Activated T-helper 1 cell treated with anti-CD3 and anti-CD28 coated beads, Interleukin-12 subunit alpha, Interleukin-12 subunit beta, Interleukin-2, Interleukin-4 antibody, amounts not matched to agents 30 ng/mL and 10 ng/mL and 1 ng/mL, durations not matched to agents 14 hours and 24 hours and 36 hours (primary cell): ENCODE measurements at places on chromosomes 3 and 15. TPM values are rescaled to one million over a fixed set of nuclear protein-coding genes. Genes with fewer than 3 reads are reported as not detected.
A peak's percentile ranks its signal among the peaks of the same experiment; 100 is the strongest.

DNA sequence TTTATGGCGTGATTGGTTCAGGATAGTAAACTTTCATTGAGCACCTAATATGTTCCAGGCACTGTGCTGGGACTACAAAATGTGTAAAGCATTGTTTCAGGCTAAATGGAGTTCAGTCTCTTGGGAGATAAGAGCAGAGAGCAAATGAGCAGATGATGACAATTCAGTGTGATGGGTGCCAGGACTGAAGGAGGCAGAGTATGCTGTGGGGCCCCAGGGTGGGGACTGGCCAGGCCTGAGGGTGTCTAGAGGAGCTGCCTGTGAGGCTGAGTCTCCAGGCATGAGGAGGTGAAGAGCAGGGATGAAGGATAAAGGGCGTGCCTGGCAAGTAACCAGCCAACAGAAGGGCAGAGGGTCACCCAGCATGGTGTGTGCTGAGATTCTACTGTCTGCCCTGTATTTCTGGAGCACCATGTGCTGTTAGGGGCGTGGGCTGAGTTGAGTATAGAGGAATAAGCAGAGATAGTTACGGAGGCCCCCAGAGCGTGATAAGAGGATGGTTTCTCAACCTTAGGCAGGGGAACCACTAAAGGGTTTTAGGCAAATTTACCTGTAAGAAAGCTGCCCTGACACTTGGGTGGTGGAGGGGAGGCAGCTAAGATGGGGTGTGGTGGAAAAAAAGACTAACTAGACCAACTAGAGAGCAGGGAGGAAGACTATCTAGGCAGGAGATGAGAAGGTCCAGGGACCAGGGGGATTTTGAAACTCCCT lies 38.5 kb downstream of the EPHB1 start:
- no peaks in the 10 kb centered on the region for H3K4me1 ChIP-seq
- H3K36me3 ChIP-seq: no peaks in the 10 kb centered on the region
- DNase-seq: no peak
- peaks cover 14% of the 10 kb centered on the region for H3K27me3 ChIP-seq
- H3K4me3 ChIP-seq: no peak overlapping the region

GRCh38 chr3:67288466-67289106 lies 290.5 kb downstream of the KBTBD8 start:
- no peaks in the 10 kb centered on the region for H3K36me3 ChIP-seq
- no peak for DNase-seq
- no peaks in the 10 kb centered on the region for H3K4me1 ChIP-seq
- no peaks in the 10 kb centered on the region for H3K27me3 ChIP-seq

DNA sequence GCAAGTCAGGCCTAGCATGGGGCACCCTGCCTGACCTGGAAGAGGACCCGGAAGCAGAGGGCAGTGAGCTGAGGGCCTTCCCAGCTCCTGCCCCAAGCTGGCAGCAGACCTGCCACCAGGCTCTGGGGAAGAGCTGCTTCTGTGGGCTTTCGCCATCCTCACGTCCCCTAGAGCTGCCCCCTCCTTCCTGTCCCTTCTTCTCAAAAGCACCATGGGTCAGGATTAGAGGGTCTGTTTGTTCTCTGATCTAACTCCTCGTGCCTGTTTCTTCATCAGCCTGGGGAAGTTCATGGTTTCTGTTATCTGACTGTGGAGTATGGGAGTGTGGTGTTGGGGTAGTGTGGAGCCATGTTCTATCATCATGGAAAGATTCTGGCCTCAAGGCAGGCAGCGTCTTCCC lies 58.4 kb upstream of the POLG start:
- H3K27me3 ChIP-seq: peaks cover 37% of the 10 kb centered on the region
- no peaks in the 10 kb centered on the region for H3K36me3 ChIP-seq
- no peak for DNase-seq
- no peak overlapping the region for H3K27ac ChIP-seq
- no peak overlapping the region for H3K4me3 ChIP-seq
- H3K4me1 ChIP-seq: no peaks in the 10 kb centered on the region

DNA sequence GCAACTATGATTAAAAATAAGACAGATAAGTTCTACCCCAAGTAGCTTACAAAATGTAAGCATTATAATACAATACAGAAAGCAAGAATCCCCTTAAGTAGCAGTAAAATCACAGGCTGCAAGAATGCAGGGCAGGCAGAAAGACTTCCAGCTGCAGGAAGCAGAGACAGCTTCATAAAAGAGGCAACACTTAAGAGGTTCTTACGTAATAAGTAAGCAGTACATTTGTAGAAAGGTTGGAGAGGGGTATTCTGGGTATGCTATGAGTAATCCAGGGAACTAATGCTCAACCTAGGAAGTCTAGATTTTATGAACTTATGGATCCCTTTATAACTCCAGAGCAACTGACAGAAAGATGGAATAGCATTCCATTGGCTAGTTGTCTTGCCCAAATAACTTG lies 151.6 kb downstream of the IL5RA start:
- H3K27me3 ChIP-seq: no peaks in the 10 kb centered on the region
- no peak overlapping the region for H3K27ac ChIP-seq
- H3K4me1 ChIP-seq: no peaks in the 10 kb centered on the region
- no peak overlapping the region for H3K4me3 ChIP-seq
- DNase-seq: no peak
- no peaks in the 10 kb centered on the region for H3K36me3 ChIP-seq

- no peaks in the 10 kb centered on the region for H3K4me1 ChIP-seq
- H3K27me3 ChIP-seq: no peaks in the 10 kb centered on the region
- no peaks in the 10 kb centered on the region for H3K36me3 ChIP-seq
- H3K27ac ChIP-seq: no peak overlapping the region
Measured at GRCh38 chr3:174869448-174869847, 10.3 kb downstream of the NAALADL2 start.

HGD gene
- 0.16 TPM in 1 of 2 replicates, not detected in the other for total RNA-seq

- H3K36me3 ChIP-seq: no peaks in the 10 kb centered on the region
- no peaks in the 10 kb centered on the region for H3K4me1 ChIP-seq
- peaks cover 18% of the 10 kb centered on the region for H3K27me3 ChIP-seq
- no peak overlapping the region for H3K4me3 ChIP-seq
- no peak for DNase-seq
- H3K27ac ChIP-seq: no peak overlapping the region
Measured at GRCh38 chr3:37762698-37763097, 99.0 kb upstream of the CTDSPL start.

DNA sequence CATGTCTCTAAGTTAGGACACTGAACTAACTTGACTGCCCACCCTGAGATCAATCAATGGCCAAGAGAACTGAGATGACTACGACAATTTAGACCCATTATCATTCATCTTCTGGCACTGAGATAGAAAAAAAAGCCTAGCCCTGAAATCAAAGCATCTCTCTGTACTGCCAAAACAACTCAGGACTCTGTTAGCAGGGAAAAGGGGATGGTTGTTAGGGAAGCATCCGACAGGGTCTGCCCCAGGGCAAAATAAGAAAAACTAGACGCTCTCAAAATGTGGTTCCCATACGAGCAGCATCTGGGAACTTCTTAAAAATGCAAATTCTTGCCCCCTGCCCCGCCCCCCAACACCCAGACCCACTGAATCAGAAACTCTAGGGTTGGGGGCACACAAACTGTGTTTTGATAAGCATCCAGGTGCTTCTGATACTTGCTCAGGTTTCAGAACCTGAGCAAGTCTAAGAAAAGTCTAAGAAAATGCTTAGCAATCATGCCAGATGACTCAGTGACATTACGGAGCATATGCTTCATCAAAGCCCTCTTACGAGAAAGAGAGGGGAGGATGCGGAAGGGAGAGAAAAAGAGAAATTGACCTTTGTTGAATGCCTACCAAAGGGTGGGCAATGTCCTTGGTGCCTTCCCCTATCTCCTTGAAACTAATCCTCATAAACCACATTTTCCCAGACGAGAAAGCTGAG lies 172.8 kb upstream of the HES1 start:
- no peak for DNase-seq
- H3K27me3 ChIP-seq: peaks cover 41% of the 10 kb centered on the region
- peaks cover 9% of the 10 kb centered on the region for H3K36me3 ChIP-seq
- H3K27ac ChIP-seq: peak overlapping the region; percentile 65
- H3K4me3 ChIP-seq: no peak overlapping the region

- no peaks in the 10 kb centered on the region for H3K36me3 ChIP-seq
- DNase-seq: no peak
- H3K27ac ChIP-seq: no peak overlapping the region
- no peak overlapping the region for H3K4me3 ChIP-seq
- H3K27me3 ChIP-seq: peaks cover 24% of the 10 kb centered on the region
Measured at GRCh38 chr15:39851500-39852092, 68.5 kb downstream of the GPR176 start.

DNA sequence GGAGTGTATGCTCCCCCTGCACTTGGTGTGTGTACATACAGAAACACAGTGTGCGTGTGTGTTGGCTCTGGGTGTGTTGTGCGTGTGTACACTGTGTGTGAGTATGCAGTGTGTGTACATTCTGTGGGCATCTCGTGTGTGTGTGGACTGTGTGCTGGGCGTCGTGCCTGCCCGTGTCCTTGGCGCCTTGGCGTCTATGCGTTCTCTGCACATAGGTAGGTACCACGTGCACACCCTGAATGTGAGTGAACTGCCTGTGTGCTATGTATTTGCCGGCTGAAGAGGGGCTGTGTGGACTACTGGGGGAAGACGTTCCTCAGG lies 481 bp upstream of the ECE2 start:
- H3K4me3 ChIP-seq: no peak overlapping the region
- no peak overlapping the region for H3K27ac ChIP-seq
- H3K27me3 ChIP-seq: peaks cover 42% of the 10 kb centered on the region
- H3K4me1 ChIP-seq: no peaks in the 10 kb centered on the region

DUOXA2 gene
- not detected in 2 replicates for total RNA-seq

AQP9 gene
- total RNA-seq: 0.07 TPM in 1 of 2 replicates, not detected in the other

DNA sequence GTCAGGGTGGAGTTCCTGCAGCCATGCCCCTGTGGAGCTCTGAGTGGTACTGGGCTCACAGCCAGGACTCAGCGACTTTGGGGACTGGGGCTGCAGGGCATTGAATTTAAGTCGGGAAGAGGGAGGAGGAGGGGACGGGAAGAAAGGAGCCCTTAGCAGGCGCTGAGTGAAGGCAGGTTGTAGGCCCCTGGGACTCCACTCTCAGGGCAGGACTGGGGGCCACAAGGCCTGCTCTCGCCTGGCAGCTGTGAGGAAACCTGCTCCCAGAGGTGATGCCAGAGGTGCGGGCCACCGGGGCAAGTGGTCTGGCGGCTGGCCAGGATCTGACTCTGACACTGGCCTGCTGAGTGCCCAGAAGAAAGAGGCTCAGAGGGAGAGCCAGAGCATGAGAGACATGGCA lies 73.5 kb downstream of the EPHB3 start:
- H3K4me1 ChIP-seq: no peaks in the 10 kb centered on the region
- H3K27me3 ChIP-seq: peaks cover 4% of the 10 kb centered on the region
- H3K27ac ChIP-seq: peak overlapping the region; percentile 71

- no peaks in the 10 kb centered on the region for H3K36me3 ChIP-seq
- no peak for DNase-seq
- peaks cover 25% of the 10 kb centered on the region for H3K27me3 ChIP-seq
- no peak overlapping the region for H3K4me3 ChIP-seq
- peaks cover 5% of the 10 kb centered on the region for H3K4me1 ChIP-seq
Measured at GRCh38 chr3:98655666-98656065, 62.3 kb upstream of the CPOX start.

- H3K4me1 ChIP-seq: peaks cover 70% of the 10 kb centered on the region
- peaks cover 38% of the 10 kb centered on the region for H3K36me3 ChIP-seq
- no peaks in the 10 kb centered on the region for H3K27me3 ChIP-seq
- DNase-seq: peak; percentile 95
Measured at GRCh38 chr3:52278510-52279069, at the start of gene WDR82. TSS of gene WDR82 (minus strand) at chr3:52278649. CDS start at chr3:52278361, 288 bp downstream.

- H3K27me3 ChIP-seq: peaks cover 16% of the 10 kb centered on the region
- H3K27ac ChIP-seq: no peak overlapping the region
- peaks cover 11% of the 10 kb centered on the region for H3K36me3 ChIP-seq
- DNase-seq: no peak
- H3K4me3 ChIP-seq: peak overlapping the region; percentile 42
Measured at GRCh38 chr3:46127503-46127902, 80.6 kb downstream of the CCR1 start.

GRCh38 chr3:58137306-58137705 lies 73.5 kb downstream of the DNASE1L3 start:
- peaks cover 31% of the 10 kb centered on the region for H3K36me3 ChIP-seq
- DNase-seq: no peak
- H3K4me1 ChIP-seq: no peaks in the 10 kb centered on the region
- H3K4me3 ChIP-seq: no peak overlapping the region
- no peaks in the 10 kb centered on the region for H3K27me3 ChIP-seq

- peak; percentile 17 for DNase-seq
- H3K36me3 ChIP-seq: peaks cover 8% of the 10 kb centered on the region
- H3K27ac ChIP-seq: peak overlapping the region; percentile 78
- peak overlapping the region; percentile 35 for H3K4me3 ChIP-seq
- H3K27me3 ChIP-seq: no peaks in the 10 kb centered on the region
Measured at GRCh38 chr15:77179541-77179998, 108.7 kb upstream of the TSPAN3 start.

DNA sequence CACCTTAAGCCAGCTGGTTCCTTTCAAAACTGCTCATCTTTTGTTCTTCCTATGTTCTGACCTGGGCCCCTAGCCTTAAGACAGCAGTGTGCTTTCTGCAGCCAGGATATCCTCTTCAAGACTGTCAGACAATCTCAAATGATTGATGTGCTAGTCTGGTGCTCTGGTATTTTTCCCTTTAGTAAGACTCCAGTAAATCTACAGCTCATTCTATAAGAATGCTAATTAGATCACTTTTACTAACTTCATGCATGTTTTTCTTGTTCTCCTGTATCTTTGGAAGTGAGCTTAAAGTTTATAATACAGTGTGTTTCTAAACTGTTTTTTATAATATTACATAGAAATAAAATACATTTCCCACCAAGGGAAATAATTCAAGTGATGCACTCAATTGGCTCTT lies 220.9 kb upstream of the NANOGP8 start:
- no peaks in the 10 kb centered on the region for H3K27me3 ChIP-seq
- H3K4me1 ChIP-seq: no peaks in the 10 kb centered on the region
- H3K4me3 ChIP-seq: no peak overlapping the region
- no peak overlapping the region for H3K27ac ChIP-seq
- no peak for DNase-seq

ZBTB47 gene
- 1.4 and 1.8 TPM in 2 replicates for total RNA-seq

- no peaks in the 10 kb centered on the region for H3K4me1 ChIP-seq
- no peaks in the 10 kb centered on the region for H3K36me3 ChIP-seq
- no peak overlapping the region for H3K27ac ChIP-seq
- no peak for DNase-seq
- no peaks in the 10 kb centered on the region for H3K27me3 ChIP-seq
- no peak overlapping the region for H3K4me3 ChIP-seq
Measured at GRCh38 chr3:128310286-128311058, 156.2 kb downstream of the DNAJB8 start.

DNA sequence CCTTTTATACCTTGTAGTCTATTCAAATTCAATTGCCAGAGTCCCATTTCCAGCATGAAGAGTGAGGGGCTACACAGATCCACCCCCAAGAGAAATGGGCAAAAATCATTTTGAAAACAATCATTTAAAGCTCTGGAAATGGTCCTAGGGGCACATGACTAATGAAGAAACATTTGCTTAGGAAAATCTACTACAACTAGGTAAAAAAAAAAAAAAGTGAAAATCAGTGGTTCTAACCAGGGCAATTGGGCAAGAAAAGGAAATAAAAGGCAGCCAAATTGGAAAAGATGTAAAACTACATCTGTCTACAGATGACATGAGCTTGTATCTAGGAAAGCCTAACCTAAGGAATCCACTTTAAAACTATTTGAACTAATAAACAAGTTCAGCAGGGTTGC lies 9.4 kb downstream of the IMPG2 start:
- H3K36me3 ChIP-seq: peaks cover 4% of the 10 kb centered on the region
- no peak for DNase-seq
- no peak overlapping the region for H3K27ac ChIP-seq
- no peaks in the 10 kb centered on the region for H3K4me1 ChIP-seq
- H3K4me3 ChIP-seq: no peak overlapping the region

SOX14 gene
- not detected in 2 replicates for total RNA-seq

SLC6A20 gene
- total RNA-seq: not detected in 2 replicates
